ENCODE measurements at places on chromosomes 6 and 20.
A peak's percentile ranks its signal among the peaks of the same experiment; 100 is the strongest.

DNA sequence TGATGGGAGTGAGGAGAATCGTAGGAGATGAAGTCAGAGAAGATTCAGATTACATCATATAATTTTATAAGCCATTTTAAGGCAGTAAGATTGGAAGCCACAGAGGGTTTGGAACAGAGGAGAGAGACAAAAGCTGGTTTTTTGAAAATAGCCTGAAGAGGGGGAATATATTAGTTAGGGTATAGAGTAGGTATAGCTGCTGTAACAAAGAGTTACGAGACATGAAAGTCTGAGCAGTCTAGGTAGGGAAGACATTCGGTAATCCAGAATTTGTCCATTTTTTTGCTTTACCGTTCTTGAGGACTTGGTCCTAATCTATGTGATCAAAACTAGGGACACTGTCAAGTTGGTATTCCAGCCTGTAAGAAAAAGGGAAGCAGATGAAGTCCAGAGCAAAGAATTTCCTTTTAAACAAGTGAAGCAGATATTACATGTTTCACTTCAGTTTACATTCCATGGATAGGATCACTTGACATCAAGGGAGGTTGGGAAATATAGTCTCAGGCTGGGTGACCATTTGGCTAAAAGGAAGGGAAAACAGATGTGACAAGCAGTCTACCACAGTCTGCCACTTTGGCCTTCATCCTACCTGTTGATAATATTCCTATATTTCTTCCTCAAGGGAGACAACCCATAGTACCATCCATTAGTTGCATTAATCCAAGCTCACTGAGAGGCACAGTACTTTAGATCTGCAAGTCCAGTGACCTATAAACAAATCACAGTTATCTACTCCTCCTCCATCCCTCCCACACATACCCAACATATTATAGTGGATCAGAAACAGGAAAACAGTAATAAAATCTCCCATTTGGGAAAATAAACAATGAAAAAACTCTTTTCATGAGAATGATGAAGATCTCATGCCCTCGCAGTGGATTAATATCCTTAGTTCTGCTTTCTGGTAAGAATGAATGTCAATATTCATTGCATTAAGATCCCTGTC lies 10.2 kb downstream of the FAM135A start:
- DNase-seq = no peak

DNA sequence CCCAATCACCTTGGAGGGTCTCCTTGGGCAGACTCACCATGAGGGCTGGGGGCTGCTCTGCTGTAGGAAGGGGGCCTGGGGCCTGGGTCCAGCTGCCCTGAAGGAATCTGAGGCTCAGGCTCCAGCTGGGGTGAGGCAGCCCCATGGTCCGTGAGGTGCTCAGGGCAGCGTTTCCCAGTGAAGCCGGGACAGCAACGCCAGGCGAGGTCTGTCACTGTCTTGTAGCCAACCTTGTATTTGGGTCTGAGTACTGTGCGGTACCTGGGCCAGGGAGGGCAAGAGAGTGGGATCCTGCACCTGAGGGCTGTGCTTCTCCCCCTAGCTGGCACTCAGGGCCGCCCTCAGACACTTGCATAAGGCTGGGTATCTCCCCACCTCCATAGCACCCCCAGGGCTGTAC lies 3.0 kb downstream of the EMILIN3 start:
- no peak for DNase-seq

DNA sequence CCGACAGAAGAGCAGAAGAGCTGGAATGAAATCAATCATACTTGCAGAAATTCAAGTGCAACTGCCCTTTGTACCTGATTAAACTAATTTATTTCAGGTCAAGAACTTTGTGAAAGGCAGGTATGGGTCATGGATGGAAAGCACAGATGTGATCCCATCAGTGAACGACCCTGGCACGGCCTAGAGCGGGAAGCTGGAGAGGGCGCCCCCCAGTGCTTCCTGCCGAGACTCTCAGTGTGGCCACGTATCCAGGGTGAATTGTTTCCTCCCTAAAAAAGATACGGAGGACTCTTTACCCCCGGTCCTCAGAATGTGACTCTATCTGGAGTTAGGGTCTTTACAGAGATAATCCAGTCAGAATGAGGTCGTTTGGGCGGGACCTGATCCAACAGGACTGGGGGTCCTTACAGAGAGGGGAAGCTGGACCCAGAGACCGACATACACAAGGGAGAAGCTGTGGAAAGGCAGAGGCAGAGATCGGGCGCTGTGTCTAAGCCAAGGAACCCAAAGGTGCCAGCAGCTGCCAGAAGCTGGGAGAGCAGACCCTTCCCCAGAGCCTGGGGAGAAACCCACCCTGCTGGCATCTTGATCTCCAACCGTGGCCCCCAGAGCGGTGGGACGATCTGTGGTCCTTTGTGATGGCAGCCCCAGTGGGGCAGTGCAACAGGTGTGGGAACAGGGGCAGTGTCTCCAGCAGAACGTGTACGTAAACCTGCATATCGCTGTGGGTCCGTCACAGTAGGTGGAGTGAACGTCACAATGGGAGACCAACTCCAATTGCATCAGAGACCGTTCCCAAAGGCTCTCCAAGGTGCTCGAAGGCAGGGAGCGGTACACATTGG lies 91.9 kb downstream of the TAF4 start:
- no peak for DNase-seq

GRCh38 chr6:137246791-137247202 lies 27.6 kb upstream of the IFNGR1 start:
- no peak for DNase-seq

- DNase-seq = no peak
Observed at GRCh38 chr6:52420668-52421358, 671 bp downstream of the EFHC1 start.

- no peak for DNase-seq
Observed at GRCh38 chr6:139852488-139853140, 478.2 kb upstream of the CITED2 start.

DNA sequence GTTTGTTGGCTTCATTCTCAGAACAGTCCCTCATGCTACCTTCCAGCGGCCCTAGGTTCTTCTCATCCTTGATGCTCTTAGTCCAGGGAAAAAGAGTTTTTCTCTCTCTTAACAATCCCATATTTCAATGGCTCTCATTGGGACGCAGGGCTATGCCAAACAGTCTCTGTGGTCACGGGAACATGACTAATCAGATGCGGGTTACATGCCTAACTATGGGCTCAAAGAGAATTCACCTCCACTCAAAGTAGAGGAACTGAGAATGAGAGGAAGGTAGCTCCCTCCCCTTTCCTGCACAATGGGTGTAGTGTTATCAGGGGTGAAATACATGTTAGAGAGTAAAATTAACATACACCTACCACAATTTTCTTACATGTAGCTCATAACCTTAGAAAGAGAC lies 18.1 kb upstream of the ATRN start:
- DNase-seq = no peak

DNA sequence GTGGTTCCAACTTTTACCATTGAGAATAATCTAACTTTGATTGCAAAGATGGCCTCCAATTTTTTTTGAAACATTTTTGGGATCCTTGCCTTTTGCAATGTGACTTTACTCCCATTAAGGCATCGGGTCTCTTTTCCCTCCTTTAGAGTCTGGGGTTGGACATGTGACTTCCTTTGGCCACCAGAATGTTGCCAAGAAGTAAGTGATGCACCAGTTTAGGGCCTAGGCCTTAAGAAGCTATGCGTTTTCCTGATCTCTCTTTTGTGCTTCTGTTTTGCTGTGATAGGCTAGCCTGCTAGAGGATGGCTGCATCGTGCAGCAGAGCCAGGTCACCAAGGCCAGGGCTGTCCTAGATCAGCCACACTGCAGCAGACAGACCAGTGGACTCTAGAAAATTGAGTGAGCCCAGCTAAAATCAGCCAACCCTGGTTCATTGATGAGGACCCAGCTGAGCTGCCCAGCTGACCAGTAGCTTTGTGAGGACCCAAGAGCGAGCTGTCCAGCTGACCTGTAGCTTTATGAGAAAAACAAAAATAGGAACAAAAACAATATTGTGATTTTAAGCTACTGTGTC lies 594.0 kb upstream of the JAG1 start:
- DNase-seq = no peak

- DNase-seq = peak; percentile 46
Observed at GRCh38 chr6:71239694-71240093, 48.9 kb upstream of the OGFRL1 start.

GRCh38 chr20:45857114-45857881 lies at the start of the genes ACOT8 and ZSWIM3:
TSS of gene ACOT8 (minus strand) at chr20:45857392. CDS start at chr20:45857315, 77 bp downstream.
TSS of gene ZSWIM3 (plus strand) at chr20:45857614. CDS start at chr20:45857826, 212 bp downstream.
- DNase-seq = peak; percentile 100

DNA sequence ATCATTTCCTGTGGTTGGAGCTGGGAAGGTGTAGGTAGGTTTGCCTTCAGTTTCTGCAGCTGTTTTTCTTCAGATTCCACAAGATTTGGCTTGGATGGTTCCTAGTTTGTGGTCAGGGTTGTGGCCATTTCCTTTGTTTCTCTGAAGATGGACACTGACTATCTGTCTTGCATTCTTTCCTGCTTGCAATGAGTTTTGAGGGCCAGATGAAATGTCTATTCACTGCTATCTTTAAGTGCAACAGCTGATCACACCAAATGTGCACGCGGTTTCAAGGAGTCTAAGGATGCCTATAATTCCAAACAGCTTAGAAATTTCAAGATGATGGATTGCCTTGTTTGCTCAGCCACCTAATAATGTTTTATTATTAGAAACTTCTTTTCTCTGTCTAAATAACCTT lies 28.4 kb downstream of the IL20RA start:
- no peak for DNase-seq

DNA sequence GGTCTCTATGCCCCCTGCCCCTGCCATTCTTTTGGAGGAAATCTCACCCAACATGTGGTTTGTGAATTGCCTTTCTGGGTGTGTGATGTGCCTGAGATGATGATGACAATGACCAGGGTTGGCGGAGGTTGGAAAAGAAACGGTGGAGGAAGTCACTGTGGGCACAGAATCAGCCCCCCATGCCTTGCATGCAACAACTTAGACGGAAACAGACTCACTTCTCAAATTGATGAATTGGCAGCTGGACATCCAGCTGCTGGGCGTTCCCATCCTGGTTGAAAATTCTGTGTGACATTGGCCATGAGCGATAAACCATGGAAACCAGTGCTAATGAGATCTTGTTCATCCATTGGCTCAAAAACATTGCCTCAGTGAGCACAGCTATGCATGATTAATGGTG lies 95.8 kb upstream of the LY86 start:
- no peak for DNase-seq

DNA sequence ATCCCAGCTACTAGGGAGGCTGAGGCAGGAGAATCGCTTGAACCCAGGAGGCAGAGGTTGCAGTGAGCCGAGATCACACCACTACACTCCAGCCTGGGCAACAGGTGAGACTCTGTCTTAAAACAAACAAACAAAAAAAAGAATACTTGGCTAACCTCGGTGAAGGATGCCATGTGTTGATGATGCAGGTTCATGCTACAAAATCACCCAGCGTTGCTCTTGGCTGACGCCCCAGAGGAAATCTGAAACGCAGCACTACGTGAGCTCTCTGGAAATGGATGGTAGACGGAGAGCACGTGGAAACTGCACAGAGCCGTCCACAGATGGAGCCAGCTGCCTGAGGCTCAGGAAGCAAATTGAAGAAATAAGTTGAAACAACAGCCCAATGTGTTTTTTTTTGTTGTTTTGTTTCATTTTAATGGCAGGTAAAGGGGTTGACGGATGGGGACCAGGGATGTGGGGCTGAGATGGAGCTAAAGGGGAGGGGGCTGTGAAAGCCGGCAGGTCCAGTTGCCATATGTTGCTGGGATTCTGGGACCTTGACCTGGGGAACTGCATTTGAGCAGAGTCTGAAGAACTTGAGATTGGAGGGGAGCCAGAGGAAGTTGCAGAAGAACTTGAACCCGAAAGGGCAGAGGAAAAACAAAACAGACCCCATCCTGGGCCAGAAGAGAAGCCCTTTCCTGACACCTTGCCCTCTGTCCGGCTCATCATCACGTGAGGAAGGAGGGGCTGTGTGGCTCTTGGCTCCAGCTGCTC lies 12.8 kb upstream of the MANBAL start:
- DNase-seq = peak; percentile 85

- no peak for DNase-seq
Observed at GRCh38 chr6:54614499-54615195, 231.9 kb upstream of the FAM83B start.

DNA sequence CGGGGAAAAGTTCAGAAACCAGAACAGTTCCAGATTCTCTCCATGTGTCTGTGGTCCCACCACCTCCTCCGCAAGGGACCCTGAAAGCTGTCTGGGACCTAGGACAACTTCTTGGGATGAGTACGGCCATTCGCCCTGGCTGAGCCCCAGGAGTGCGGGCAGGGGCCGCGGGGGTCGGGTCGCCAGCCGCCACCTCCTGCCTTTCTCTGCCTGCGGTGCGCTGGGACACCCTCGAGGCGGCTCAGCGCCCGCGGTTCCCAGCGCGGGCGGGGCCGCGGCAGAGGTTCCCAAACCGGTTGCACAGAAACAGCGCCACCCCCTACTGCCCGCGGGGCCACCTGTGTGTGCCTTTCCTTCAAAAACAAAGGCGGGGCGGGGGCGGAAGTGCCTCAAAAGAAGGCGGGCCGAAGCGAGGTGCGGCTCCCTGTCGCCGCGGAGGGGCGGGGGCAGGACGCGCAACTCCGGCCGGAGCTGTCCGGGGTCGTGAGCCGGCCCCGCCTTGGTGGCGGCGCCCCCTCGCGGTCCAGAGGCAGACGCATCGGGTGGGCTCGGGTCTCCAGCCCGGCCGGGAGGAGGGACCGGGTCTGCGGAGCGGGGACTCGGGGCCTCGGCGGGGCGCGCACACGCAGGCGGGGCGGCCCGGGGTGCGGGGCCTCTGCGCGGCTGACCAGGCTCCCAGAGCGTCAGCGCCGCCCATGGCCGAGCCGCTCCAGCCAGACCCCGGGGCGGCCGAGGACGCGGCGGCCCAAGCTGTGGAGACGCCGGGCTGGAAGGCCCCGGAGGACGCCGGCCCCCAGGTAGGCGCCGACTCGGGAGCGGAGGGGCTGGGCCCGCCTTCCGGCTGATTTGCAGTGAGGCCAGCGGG lies at the start of gene HEBP2:
Gene HEBP2 (plus strand): TSS at position 423 of the 865 bp plus-strand sequence. CDS start 273 bp downstream, at position 696.
- DNase-seq = peak; percentile 32

- DNase-seq = no peak
Observed at GRCh38 chr20:19047040-19047950, 165.1 kb upstream of the SLC24A3 start.

DNA sequence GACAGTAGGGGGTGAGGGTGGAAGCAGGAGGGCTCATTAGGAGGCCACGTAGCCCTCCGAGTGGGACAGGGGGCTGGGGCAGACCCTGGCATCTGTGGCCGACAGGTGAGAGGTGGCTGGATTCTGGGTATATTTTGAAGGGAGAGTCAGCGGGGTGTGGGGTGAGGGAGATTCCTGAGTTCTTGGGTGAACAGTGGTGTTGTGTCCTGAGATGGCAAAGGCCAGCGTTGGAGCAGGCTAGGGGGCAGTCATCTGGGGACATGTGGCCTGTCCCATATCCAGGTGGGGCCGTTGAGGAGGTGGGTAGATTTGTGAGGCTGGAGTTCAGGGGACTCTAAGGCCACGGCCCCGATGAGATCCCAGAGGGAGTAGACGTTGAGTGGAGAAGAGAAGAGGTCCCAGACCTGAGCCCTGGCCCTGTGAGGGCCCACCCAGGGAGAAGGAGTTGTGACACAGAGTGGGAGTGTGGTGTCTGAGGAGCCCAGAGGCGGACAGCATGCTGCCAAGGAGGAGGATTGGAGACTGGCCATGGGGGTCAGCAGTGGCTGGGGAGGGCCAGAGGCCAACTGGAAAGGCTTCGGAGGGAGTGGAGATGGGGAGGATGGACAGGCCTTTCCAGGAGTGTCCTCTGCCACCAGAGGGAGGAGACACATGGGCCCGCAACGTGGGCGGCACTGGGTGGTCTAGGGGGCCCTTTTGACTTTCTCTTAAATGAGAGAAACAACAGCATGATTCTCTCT lies 19.6 kb downstream of the PACSIN1 start:
- no peak for DNase-seq
